ENCODE measurements at places on chromosomes 1 and 21.

DNA sequence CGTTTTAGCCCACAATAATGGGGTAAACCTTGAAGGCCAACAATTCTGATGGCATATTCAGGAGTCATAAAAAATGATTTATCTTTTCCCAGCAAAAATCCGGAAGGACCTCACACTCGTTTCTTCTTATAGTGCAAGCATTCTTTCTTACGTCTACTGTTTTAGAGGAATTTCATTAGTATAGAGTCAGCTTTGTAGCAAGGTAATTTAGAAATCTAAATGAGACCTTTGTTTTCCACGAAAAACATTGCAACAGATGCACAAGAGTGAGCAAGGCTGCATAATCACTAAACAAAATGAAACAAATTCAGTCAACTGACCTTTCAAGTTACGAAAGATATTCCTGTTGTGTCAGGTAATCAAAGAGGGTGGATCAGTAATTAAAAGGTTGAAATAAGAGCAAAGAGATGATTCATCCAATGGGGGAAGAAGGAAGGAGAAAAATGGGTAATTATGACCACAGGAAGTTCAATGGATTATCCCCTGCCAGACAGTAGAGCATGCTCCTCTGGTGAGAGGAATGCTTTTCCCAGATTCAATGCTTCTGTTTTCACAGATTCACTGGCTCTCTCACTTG is 560 bp upstream of the CSDE1 start:
- no peak for DNase-seq

DNA sequence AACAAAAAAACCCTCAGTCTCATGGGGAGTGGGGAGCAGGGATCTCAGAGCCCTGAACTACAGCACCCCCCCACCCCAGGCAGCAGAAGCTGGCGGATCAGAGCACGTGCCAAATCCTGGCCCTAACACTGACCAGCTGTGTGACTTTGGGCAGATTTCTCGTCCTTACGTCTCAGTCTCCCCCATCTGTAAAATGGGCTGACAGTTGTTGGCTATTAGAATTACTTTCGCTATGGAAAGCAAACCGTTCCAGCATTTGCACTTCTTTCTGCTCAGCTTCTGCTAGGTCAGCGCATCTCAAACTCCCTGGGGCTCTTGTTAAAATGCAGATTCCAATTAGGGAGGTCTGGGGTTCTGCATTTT is 15.5 kb downstream of the TNFRSF8 start:
- DNase-seq = no peak

- DNase-seq = no peak
These were observed 67.8 kb upstream of the POU3F1 start for GRCh38 chr1:38114241-38115026.

DNA sequence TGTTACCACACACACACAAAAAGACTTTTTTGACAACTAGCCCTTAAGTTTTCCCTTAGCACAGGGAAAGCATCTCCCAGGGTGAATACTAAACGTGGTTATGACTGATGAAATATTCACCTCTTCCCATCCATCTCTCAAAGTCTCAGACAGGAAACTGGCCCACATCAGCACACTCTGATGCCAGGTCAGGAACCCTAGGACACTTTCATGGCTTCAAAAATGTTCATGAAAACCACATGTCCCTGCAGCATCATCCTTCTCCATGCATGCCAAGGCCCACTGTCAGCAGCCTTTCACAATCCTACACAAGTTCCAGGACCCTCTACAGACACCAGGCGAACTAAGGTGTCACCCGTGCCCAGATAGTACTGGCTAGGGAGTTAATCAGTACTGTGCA is 68.7 kb downstream of the DNTTIP2 start:
- DNase-seq = no peak

DNA sequence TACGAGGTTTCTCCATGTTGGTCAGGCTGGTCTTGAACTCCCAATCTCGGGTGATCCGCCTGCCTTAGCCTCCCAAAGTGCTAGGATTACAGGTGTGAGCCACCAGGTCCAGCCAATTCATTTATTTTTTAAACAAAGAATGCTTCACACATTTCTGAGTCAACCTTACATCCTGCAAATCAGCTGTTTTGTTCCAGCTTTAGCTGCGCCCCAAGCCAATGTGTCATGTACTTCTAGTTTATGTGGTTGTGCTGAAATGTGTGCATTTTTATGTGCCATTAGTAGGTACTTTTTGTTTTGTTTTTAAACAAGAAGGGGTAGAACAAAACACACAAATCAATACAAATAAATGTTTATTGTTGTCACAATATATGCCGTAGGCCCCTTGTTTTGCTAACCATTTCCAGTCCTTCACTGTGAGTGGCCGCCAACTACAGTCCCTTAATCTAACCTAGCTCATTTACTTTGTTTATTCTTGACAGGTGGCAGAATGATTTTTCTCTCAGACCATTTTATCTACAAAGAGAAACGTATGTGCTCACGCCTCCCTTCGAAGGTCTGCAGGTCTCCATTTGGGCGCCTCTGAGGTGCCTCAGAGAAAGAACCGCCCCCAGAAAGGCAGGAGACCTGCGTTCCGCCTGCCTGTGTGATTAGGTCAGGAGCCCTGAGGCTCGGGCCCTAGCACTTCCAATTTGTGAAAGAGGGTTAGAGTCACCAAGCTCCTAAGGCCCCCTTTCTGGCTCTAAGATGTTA is 2.8 kb upstream of the CASQ2 start:
- no peak for DNase-seq

DNA sequence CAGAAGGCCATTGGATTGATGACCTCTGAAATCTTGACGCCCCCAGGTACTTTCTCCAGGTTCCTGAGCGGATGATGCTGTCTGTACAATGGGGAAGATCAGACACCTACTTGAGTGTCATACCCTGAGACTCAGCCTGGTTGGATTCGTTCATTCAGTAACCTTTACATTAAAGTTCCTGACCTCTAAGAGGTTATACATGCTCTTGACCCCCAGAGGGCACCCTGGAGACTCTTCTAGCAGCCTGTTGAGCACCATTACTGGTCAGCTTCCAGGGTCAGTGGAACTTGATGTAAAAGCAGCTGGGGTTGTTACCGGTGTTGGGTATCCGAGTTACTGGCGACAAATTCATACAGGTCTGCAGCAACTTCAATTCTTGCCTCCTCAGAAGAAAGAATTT is 114.3 kb upstream of the ZNF678 start:
- no peak for DNase-seq

GRCh38 chr1:237239248-237239647 is 197.3 kb downstream of the RYR2 start:
- DNase-seq = no peak

DNA sequence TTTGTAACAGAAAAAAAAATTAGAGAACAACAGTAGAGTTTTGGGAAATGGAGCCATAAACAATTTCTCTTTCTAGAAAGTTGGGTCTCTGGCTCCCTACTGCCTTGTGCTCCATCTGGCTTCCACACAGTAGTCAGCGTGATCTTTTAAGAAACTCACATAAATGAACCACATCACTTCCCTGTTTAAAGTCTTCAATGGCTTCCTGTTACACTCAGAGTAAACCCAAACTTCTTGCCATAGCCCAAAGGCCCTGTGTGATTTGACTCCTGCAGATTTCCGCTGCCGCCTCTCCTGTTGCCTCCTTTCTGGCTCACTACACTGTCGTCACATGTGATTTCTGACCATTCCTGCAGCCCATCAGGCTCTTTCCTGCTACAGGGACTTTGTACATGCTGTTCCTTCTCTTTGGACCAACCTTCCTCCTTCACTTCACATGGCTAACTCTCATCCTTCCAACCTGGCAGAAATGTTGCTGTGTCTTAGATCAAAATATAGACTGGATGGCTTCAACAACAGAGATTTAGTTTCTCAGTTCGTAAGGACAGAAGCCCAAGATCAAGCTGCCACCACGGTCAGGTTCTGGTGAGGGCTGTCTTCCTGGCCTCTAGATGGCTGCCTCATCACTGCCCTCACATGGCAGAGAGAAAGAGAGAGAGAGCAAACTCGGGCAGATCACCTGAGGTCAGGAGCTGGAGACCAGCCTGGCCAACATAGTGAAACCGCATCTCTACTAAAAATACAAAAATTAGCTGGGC is 34.0 kb downstream of the OPRD1 start:
- no peak for DNase-seq

Data from stimulated activated CD8-positive, alpha-beta memory T cell treated with anti-CD3 and anti-CD28 coated beads, Interleukin-7, amount 100 ng/mL, for 1 hour (primary cell).